Activated T-helper 1 cell treated with anti-CD3 and anti-CD28 coated beads, Interleukin-12 subunit alpha, Interleukin-12 subunit beta, Interleukin-2, Interleukin-4 antibody, amounts not matched to agents 30 ng/mL and 10 ng/mL and 1 ng/mL, durations not matched to agents 14 hours and 24 hours and 36 hours (primary cell): ENCODE measurements at places on chromosomes 2 and 18. TPM values are rescaled to one million over a fixed set of nuclear protein-coding genes. Genes with fewer than 3 reads are reported as not detected.

- no peak for DNase-seq
These were observed 55.4 kb downstream of the UXS1 start for GRCh38 chr2:106138543-106139237.

DNA sequence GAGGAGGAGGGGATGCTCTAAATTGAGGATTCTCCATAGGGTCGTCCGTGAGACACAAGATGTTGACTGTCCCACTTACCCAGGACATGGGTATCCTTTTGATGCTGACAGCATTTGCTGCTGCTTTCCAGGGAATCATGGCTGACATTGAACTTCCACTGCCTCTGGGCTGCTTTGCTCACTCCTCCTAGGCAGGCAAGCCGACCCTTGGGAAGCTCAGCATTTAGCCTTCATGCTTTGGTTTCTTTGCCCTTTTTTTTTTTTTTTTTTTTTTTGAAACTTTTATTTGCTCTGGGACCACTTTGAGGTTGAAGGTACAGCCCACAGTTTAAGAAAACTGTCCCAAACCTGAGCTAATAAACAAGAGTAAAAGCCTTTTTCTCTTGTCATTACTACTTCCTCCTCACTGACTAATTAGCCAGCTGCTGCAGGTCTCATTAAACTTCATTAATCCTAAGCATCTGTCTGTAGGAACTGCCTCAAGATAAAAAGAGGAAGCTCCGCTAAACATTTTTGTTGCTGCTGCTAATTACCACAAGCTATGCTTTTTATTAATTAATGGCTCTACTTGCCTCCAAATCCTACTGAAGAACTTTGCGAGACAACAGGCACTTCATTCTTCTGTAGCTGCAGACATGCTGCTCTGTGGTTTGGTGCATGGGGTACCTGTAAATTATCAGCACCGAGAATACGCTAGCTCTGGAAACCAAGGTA is 125.4 kb downstream of the SPTBN1 start:
- no peak for DNase-seq

GRCh38 chr2:195779491-195779890 is 122.5 kb downstream of the SLC39A10 start:
- DNase-seq = no peak

GRCh38 chr2:6944555-6944954 is 27.3 kb downstream of the RNF144A start:
- DNase-seq = no peak

DNA sequence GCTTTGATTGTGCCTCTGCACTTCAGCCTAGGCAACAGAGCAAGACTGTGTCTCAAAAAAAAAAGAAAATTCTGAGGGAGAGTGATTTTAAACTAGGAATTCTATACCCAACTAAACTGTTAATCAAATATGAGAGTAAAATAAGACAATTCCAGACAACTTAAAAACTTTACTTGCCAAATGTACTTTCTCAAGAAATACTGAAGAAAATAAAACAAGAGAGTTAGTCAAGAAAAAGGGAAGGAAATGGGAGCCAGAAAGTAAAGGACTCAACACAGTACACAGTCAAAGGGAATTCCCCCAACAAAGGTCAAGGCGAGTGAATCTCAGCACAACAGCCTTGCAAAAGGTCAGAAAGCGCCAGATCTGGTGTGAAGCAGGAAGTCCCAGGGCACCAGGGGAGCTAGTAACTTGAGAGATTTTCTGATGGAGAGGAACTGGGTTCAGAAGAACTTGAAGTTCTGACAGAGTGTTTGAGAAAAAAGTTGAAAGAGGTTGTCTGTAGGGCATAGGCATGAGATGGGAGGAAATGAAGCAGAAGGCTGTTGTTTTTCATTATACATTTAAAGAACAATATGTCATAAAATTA is 22.6 kb upstream of the TBC1D8 start:
- DNase-seq = peak; percentile 14

DNA sequence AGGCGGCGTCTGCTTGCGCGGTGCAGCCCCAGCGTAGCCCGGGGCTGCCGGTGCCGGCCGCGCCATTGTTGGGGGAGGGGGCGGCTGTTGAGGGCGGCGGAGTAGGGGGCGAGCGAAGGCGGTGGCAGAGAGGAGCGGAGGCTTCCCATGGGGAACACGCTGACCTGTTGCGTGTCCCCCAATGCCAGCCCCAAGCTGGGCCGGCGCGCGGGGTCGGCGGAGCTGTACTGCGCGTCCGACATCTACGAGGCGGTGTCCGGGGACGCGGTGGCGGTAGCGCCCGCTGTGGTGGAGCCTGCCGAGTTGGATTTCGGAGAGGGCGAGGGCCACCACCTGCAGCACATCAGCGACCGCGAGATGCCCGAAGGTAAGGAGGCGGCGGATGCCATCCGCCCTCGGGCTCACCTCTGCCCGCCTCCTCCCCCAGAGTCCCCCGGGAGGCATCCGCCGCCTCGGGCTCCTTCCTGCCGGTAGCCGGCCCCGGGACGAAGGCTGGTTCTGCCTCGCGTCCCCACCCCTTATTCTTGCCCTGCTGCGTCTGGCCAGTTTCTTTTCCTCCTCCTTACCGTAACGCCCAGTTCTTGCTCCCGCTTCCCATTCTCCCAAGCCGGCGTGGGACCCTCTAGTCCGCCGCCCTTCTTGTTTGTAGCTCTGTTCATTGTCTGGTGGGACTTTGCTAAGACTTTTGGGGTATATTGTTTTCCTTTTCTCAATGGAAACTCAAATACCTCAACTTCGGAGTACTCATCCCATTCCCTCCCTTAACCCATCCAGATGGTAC is 500 bp downstream of the CCNYL1 start:
- DNase-seq = peak; percentile 34

DNA sequence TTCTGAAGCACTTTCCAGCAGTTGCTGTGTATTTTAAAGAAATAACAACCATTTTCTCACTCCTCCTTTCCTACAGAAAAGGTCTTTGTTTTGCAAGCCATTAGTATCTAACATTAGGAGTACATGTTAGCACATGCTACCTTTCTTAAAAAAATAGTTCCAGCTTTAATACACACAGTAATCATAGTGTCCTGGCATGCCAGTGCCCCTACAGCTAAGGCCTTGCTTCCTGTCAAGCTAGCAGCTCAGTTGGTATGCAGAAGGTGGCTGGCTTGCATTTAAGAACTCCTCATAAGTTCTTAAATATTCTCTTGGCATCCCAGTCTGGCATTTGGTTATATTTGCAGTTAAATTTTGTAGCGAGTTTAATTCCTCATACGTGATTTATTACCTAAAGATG is 141.3 kb upstream of the IL1R2 start:
- DNase-seq = no peak

- no peak for DNase-seq
These were observed 799 bp downstream of the SYT4 start for GRCh38 chr18:43276491-43276890.

- DNase-seq = no peak
These were observed 99.5 kb downstream of the DTNA start for GRCh38 chr18:34809451-34810072.

GRCh38 chr2:75157435-75157834 is 41.9 kb downstream of the TACR1 start:
- no peak for DNase-seq

- no peak for DNase-seq
These were observed 37.0 kb upstream of the FOSL2 start for GRCh38 chr2:28355521-28356094.

DNA sequence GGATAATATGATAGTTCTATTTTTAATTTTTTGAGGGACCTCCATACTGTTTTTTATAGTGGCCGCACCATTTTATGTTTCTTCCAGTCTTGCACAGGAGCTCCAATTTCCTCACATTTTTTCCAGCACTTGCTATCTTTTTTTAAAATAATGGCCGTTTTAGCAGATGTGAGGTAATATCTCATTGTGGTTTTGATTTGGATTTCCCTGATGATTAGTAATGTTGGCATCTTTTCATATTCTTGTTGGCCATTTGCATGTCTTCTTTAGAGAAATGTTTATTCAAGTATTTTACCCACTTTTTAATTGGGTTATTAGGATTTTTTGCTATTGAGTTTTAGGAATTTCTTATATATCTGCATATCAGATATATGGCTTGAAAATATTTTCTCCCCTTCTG is 29.9 kb upstream of the NAPG start:
- no peak for DNase-seq

- DNase-seq = no peak
These were observed 123.8 kb downstream of the MYO1B start for GRCh38 chr2:191369034-191369433.

- no peak for DNase-seq
These were observed 23.4 kb downstream of the EIF4E2 start for GRCh38 chr2:232573771-232574435.

- DNase-seq = no peak
These were observed 40.2 kb upstream of the COPS8 start for GRCh38 chr2:237045449-237045848.

- DNase-seq = peak; percentile 39
These were observed 856.4 kb downstream of the RNF144A start for GRCh38 chr2:7773362-7774360.

DNA sequence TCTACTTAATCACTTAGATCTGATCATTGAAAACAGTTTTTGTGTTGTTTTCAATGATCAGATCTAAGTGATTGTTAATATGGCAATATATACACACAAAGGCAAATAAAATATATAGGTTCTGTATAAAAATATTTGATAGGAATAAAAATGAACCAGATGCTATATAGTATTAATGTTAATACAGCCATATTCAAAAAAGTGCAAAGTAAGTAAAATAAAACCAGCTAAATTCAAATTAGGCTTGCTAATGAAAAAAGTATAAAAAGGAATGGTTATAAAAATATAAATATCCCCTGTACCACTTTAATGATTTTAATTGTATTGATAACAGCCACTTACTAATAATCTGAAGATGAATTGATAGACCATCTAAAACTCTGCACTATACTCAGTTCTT is 38.4 kb downstream of the VPS54 start:
- no peak for DNase-seq

DNA sequence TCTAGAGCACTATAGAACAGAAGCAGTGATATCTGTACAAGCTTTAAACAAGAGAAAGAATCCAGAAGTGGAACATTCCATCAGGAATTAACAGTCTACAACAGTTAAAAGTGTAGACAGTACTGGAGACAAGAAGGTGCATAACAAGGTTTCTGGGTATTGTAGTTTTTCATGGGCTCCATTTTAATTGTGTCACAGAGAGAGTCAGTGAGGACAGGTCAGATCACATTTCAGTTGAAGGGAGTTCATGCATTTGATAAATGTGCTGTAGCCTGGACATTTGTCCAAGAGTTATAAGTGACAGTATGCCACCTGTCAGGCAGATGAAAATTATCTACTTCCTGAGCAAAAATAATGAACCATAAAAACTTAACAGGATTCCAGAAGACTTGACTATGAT is 328.6 kb downstream of the CNTNAP5 start:
- no peak for DNase-seq

GRCh38 chr2:2800001-2800400 is 468.9 kb upstream of the MYT1L start:
- no peak for DNase-seq

DNA sequence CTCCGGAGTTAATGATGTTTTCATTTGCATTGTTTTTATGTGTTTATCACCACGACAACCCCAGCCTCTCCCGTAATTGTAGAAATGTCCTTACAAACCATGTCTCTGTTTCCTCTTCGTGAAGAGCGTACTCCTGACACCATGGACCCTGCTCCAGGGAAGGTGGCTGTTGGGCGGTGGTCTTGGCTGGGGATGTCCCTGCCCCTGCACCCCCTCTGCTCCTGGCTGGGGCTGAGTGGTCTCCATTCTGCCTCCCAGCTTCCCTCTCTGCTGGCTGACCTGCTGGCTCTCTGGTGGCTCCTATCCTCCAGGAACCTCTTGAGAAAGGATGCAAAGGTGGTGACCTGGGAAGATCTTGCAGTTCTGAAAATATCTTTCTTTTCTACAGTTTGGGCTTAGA is 81.1 kb downstream of the ASB1 start:
- DNase-seq = no peak

GRCh38 chr2:186588421-186588820 is 1.4 kb upstream of the ITGAV start:
- no peak for DNase-seq

- DNase-seq = no peak
These were observed 21.9 kb upstream of the MCFD2 start for GRCh38 chr2:46937471-46937901.

GRCh38 chr2:12787891-12788801 is 71.4 kb downstream of the TRIB2 start:
- DNase-seq = no peak

- no peak for DNase-seq
These were observed 46.4 kb downstream of the HEATR5B start for GRCh38 chr2:37037771-37038170.

DNA sequence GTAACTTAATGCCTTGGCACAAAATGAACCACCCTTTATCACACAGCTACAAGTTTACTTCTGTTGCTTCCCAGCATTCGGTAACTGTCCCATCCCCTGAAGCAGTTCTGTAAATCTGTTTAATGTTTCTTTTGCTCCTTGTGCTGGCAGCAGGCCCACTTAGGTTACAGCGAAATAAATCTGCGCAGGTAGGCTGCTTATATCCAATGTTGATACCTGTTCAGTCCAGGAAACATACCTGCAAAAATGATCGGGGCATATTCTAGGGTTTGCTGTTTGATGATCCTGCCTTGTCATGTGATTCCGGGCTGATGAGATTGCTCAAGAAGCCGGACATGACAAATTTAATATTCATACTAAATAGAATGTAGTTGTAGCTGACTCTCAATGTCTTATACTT is 23.3 kb downstream of the PELI1 start:
- DNase-seq = no peak

DNA sequence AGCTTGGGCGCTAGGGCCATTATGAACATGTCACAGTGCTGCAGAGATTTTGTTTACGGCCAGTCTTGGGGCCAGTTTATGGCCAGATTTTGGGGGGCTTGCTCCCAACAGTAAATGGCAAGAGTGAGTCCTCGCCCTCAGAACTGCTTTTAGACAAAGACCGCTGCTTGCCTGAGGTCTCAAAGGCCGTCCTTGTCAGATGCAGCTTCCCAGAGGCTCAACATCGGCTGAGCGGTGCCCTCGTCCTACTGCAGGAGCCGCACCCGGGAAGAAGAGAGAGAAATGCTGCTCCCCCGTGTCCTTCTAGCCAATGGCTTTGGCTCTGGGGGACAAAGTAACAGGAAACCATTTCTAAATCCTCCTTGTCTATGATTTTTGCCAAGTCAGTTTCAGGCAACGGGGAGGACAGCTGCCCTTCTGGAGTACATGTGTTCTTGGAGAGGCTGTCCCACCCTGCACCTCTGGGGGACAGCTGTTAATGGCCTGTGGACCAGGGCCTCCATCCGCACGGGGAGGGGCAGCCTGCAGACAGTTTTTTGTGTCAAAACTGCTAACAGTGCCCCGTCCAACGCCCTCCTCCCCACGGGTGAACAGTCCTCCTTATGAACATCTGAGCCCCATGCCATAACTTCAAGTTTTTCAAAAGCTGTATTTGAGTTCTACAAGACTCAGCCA is 66.1 kb downstream of the C18orf63 start:
- DNase-seq = no peak

Gene ACMSD
- total RNA-seq = not detected in 2 replicates

Gene KCNG3
- 0.10 and 0.12 TPM in 2 replicates for total RNA-seq

Gene MCEE
- 11.4 and 14.7 TPM in 2 replicates for total RNA-seq

Gene POU3F3
- not detected in 2 replicates for total RNA-seq

Gene HOXD12
- not detected in 2 replicates for total RNA-seq

Gene CXCR4
- total RNA-seq = 83.3 and 86.3 TPM in 2 replicates

Gene VPS4B
- total RNA-seq = 58.6 and 60.7 TPM in 2 replicates

Gene PGAP1
- 30.1 TPM in 2 replicates for total RNA-seq

Gene ALPP
- total RNA-seq = not detected in 2 replicates

Gene PLEK
- total RNA-seq = 3.2 TPM in 2 replicates

Gene DUSP2
- 494 and 500 TPM in 2 replicates for total RNA-seq

Gene KCNG2
- total RNA-seq = not detected in 2 replicates

Gene CENPO
- total RNA-seq = 44.7 and 48.3 TPM in 2 replicates

Gene GPR39
- not detected in 2 replicates for total RNA-seq
